ENCODE measurements at places on chromosomes 1 and 21. TPM values are rescaled to one million over a fixed set of nuclear protein-coding genes. Genes with fewer than 3 reads are reported as not detected.

The PYHIN1 gene
- total RNA-seq = not detected

DNA sequence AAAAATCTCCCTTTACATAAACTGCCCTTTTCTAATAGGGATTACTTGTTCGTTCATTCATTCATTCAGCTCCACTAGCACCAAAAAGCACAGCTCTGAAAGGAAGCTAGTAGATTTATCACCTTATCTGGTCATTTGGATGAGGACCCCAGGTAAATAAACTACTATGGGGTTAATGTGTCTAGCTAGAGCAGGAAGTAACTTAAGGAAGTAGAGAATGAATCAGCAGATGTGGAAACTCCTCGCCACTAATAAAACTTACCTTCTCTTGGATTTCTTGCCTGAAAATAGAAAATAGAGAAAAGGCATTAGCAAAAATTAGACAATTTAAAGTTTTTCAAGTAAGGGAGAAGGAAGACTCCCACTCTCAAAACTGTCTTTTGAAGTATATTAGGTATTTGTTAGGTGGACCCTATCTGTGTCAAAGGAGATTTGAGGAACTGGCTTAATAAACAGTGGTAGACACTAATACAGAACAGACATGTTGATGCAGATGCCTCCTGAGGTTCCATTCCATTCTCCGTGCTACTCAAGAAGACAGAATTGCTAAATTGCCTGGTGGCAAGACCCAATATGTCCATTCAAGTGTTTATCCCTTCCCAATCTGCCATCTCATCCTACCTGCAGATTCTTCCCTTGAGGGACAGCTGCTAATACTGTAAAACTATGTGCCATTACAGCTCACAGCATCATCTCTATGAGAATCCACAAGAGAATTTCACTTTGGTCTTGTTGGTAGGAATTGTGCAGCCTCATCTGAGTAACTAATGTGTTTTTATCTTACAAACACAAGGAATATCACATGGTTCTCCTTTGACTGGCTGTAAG, 14.9 kb downstream of the SELL start:
- no peak overlapping the region for H3K4me3 ChIP-seq
- no peaks in the 10 kb centered on the region for H3K36me3 ChIP-seq
- DNase-seq = no peak
- no peak overlapping the region for H3K27ac ChIP-seq
- no peaks in the 10 kb centered on the region for H3K27me3 ChIP-seq

- no peak overlapping the region for H3K4me3 ChIP-seq
- no peaks in the 10 kb centered on the region for H3K27me3 ChIP-seq
- no peak overlapping the region for H3K27ac ChIP-seq
- DNase-seq = no peak
Observed at GRCh38 chr1:7539769-7540175, 231.3 kb upstream of the VAMP3 start.

The IFI44 gene
- total RNA-seq = not detected
